ENCODE measurements at places on chromosomes 6 and 20.

GRCh38 chr6:25085756-25086155 lies 150.0 kb upstream of the RIPOR2 start:
- no peak for DNase-seq

- no peak for DNase-seq
These were observed 79.4 kb downstream of the ZDHHC14 start for GRCh38 chr6:157460182-157460999.

GRCh38 chr6:133170602-133171001 lies 70.6 kb upstream of the EYA4 start:
- no peak for DNase-seq

GRCh38 chr6:154509421-154510143 lies 903 bp downstream of the CNKSR3 start:
- DNase-seq: no peak

GRCh38 chr6:131206463-131207251 lies 71.4 kb downstream of the AKAP7 start:
- DNase-seq: no peak

- DNase-seq: no peak
These were observed 61.7 kb upstream of the NOX3 start for GRCh38 chr6:155517294-155517693.

GRCh38 chr6:34940030-34940434 lies 51.0 kb downstream of the ANKS1A start:
- no peak for DNase-seq

GRCh38 chr20:13298692-13299373 lies 77.8 kb downstream of the ISM1 start:
- no peak for DNase-seq

- no peak for DNase-seq
These were observed 120.9 kb downstream of the TIAM2 start for GRCh38 chr6:155115893-155116570.

DNA sequence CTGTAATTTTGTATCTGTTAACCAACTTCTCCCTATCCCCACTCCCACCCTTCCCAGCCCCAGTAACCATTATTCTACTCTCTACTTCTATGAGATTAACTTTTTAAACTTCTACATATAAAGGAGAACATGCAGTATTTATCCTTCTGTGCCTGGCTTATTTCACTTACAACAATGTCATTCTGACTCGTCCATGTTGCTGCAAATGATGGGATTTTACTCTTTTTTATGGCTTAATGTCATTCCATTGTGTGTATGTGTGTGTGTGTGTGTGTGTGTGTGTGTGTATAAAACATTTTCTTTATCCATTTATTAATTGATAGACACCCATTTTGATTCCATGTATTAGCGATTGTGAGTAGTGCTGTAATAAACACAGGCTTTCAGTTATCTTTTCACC lies 76.1 kb downstream of the COL19A1 start:
- no peak for DNase-seq

DNA sequence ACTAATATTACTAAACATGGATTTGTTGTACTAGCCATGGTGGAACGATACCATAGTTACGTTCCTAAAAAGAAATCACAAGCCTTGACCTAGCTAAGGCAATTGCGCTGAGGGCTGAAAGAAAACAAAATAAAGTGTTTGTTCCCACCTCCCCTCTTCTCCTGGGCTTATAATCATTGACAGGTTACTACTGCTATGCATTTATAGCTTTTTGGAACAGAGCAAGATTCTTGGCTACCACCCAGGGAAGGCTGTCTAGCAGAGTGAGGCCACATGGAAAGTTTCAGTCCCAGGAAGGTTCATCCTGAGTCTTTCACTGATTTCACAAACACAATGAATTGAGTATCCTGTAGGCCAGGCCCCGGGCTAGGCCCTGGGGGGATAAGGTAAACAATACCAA lies 84.6 kb downstream of the TMEM170B start:
- DNase-seq: no peak
